ENCODE measurements at places on chromosomes 4 and X.

DNA sequence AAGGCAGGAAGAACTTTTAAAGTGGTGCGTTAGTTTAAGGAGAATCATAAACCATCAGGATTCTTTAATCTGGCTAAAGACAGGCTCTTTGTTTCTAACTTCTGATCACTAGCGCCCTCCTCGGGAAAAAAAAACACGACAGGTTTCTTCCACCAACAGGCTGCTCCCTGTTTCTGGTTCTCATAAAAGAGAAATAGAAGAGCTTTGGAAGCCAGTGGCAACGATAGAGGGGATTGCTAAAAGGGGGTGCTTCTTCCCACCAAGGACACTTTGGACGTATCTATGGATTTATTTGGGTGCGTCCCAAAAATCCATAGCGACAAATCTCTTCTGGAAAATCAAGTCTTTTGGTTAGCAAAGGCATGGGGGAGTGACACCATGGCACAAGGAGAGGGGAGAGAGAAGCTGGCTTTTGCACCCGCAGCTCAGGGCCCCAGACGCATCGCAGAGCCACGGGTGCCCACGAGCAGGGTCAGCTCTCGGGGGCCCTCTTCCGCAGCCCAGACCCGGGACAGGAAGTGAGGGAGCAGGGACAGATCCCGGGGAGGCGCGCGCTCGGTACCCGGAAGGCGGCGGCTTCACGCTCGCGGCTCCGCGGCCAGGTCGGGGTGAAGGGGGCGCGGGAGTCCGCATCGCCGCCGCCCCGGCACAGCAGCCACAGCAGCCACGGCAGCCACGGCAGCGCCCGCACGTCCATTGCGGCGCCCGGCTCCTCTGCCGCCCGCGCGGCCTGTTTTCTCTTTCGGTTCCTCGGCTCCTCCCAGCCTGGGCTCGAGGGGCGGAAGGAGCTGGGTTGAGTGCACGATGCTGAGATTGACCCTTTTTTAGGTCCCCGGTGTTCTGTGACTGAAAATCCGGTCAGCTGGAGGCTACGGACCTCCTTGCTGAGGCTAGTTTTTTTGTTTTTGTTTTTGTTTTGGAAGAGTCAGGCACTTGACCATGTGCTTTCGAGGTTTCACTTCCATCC lies at the start of gene CTSO:
Gene CTSO (minus strand): TSS at position 716 of the 967 bp plus-strand sequence. CDS start 19 bp downstream, at position 697.
- DNase-seq: peak; percentile 31

DNA sequence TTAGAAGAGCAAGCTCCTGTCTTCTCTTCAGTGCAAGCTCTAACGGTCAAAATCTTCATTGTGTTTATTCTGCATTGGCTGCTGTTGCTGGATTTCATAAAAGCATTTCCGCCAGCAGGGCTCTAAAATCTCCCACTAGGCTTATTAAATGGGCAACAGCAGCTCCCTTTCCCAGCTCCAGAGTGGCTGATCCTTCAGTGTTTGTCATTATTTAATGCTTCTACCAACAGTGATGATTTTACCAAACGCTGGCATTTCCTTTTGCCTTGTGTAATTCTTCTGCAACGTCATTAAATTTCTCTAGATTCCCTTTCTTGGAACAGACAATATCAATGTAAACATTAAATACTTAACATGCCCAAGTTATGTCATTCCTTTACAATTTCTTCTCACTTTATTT lies 20.1 kb downstream of the SLC7A11 start:
- DNase-seq: no peak

DNA sequence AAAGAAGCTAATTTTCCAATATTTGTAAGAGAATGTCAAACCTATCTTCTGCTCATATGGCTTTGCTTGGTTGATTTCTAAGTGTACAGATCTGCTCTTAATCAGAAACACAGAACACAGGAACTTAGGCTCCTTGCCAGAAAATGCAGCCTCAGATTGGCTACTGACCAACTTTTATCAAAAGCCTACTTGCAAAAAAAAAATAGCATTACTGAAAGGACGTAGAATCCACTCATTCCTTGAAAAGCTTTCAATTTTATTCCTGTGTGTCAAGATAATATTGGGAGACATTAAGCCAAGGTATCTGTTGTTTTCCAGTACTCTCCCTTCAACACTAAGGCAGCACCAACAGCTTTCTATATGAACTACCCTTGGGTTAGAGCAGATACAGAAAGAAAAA lies 127.6 kb upstream of the INTU start:
- DNase-seq: no peak

GRCh38 chr4:40992472-40993295 lies 221.7 kb downstream of the APBB2 start:
- DNase-seq: no peak

DNA sequence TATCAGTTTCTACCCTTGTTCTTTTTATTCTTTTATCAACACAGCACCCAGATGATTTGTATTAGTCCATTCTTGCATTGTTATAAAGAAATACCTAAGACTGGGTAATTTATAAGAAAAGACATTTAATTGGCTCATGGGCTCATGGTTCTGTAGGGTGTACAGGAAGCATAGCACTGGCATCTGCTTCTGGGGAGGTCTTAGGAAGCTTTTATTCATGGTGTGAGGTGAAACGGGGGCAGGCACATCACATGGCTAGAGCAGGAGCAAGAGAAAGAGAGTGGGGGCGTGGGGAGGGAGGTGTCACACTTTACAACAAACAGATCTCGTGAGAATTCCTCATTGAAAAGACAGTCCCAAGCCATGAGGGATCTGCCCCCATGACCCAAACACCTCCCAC lies 285.3 kb downstream of the SMARCA1 start:
- DNase-seq: no peak

GRCh38 chrX:10076765-10077164 lies 80.0 kb upstream of the CLCN4 start:
- DNase-seq: no peak

GRCh38 chr4:8332891-8333331 lies 63.4 kb downstream of the HTRA3 start:
- DNase-seq: no peak

- DNase-seq: no peak
Measured at GRCh38 chrX:139725720-139726119, 17.8 kb upstream of the MCF2 start.

DNA sequence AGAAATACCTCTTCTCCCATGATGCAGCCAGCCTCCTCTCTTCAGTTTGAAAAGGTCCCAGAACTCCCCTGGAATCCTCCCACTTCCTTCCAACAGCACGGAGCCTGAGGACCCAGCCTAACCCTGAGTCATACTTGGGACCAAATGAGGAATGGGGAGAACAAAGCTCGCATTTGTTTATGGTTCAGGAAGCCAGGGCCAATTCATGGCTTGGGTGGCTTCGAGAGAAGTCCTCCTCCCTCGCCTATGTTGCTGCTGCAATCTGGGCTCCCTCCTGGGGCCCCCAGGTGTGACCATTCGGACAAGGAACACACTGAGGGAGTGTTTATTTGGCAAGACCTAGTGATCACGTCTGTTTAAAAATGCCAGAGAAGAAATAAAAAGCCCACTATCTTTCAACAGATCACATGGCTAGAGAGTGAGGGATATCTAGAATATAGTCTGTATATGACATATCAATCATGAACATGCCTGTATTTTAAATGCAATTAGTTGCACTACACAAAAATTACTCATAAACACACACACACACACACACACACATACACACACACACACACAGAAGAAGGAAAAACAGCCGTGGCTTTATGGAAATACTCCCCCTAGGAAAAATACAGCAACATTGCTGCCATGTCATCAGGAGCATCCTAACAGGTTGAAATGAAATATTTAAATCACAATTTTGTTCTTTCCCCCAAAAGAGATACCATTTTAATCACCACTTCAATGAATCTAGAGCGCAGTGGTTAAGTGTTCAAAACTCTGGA lies 155.7 kb upstream of the MAP3K15 start:
- DNase-seq: no peak

GRCh38 chrX:10070714-10071436 lies 85.9 kb upstream of the CLCN4 start:
- DNase-seq: no peak

DNA sequence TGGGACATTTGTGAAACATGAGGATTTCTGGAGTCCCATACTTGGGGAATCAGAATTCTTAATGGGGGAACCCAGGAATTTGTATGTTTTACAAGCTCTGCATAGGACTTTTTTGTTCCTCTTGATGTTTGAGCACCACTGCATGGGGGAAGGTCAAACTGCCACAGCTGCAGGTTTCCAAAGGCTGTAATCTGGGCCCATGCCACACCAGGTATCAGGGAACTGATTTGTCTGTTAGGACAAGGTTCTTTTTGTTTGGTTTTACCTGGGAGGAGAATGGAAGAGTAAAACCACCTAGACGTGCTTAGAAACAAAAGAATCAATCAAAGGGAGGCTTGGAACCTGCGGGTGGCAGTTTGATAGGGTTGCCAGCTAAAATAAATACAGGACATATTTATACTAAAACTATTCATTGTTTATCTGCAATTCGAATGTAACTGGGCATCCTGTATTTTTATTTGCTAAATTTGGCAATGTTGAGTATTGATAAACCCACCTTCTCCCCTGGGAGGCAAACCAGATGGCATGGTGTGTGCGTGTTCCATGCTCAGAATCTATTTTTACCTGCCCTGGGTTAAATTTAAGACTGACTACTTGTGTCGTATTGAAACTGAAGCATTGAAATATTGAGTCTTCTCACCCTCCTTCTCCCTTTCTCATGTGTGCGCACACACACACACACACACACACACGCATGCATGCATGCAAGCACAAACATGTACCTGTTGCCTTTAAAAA lies 63.7 kb downstream of the TMEM164 start:
- no peak for DNase-seq

GRCh38 chr4:146029939-146030710 lies 91.5 kb upstream of the ZNF827 start:
- DNase-seq: no peak

DNA sequence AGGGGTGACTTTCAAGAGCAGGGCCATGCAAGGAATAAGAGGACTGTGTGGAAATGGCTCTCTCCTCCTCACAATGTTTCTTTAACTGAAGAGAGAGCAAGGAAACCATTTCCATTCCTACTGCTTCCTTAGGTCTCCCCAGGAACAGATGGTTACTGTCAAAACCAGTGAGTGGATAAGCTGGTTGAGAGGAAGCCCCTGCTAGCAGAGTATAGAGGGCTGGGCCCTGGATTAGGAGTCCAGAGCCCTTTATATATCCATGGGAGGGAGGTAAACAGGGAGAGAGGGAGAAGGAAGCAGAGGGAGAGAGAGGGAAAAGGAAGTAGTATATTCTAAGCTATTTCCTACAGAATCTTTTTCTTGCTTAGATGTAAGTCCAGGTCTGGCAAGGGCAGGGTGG lies 43.8 kb upstream of the LAS1L start:
- DNase-seq: no peak

- no peak for DNase-seq
Measured at GRCh38 chrX:84216406-84216805, 28.4 kb upstream of the RPS6KA6 start.

DNA sequence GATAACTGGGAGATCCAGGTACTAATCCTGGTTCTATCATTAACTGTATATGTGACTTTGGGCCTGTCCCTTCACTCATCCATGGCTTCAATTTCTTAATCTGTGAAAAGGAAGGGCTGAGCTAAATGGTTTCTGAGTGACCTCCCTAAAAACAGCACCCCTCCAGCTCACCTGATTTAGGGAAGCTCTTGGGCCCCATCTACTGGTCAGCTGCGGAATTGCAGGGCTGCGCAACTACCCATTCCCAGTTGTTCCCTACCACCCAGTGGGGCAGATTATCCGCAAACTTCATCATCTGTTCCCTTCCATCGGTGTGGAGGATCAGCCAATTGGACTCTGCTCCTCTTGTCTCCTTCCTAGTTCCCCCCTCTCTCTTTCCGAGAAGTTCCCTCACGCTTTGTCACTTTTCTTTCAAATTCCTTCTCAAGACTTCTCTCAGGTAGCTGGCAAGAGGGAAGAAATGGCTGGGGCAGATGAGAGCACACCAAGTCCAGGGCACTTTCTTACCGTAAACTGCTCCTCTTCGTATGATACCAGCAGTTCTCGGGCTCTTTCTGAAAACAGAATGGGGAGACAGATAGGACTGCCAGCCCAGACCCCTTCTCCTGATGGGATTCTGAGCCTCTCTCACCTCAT lies 5.8 kb downstream of the LAS1L start:
- DNase-seq: no peak

GRCh38 chrX:75623535-75623934 lies 100.7 kb upstream of the ZDHHC15 start:
- DNase-seq: no peak

DNA sequence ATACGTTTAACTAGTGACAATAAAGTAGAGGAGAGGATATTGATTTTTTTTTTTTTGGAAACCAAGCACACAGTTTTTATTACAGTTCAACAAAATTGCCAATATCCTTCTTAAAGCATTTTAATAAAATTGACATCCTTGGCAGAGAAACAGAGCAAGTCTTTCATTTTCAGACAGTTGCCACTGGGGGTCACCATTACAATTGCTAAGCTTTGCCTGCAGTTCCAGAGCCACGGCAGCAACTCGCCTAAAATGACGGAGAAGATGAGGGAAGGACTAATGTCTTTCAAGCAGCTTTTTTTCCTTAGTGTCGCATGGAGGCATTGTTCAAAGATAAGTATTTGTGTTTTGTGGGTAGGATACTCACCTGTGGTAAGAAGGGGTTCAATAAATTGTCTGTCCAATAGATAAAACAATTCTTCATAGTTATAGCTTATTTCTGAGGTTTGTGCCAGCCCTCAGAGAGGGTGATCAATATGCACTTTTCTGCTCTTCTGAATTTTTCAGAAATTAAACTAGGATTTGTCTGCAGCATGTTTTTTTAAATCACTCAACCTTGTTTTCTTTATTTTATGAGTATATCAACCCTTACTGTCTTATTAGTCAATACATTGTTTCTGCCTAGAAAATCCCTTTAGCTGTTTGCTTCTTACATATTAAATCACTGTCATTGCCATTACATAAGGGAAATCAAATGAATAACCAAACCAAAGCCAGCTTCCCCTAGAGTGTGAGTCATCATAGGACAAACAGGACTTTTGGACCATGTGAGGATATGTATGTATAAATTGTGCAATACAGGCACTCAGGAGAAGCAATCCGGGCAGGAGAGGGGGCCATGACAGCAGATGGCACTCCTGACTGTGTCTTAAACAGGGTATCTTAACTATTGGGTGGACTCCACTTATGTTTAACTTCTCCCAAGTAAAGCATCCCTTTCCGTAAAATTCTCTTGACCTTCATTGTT lies 508.1 kb upstream of the ARX start:
- no peak for DNase-seq

DNA sequence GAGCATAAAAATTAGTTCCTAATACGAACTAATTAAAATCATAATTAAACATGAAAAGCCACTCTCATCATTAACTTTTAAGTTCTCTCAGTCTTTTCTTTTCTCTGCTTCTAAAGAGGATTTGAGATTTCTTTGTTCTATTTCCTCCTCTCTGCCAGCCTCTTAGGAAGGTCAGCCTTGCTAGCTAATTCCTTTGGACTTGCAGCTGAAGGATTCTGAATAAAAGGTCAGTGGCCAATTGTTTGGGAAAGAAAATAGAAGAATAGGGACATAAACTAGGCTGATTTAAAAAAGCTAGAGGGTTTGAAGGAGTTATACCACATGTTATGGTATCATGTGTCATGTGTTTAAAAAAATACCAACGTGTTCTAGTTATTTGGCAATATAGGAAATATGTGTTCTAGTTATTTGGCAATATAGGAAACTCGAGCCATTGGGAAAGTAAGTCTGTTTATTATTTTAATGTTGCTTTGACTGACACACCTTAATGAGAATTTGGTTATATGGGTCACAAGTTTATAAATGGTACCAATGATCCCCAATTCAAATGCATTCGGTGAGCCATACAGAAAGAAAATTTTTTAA lies 1668.7 kb upstream of the PCDH7 start:
- DNase-seq: no peak

GRCh38 chrX:120264341-120264740 lies 13.7 kb downstream of the ZBTB33 start:
- no peak for DNase-seq

GRCh38 chrX:5702890-5703289 lies 525.8 kb downstream of the NLGN4X start:
- no peak for DNase-seq

GRCh38 chr4:103207673-103208072 lies 9.5 kb upstream of the CENPE start:
- no peak for DNase-seq
